ENCODE measurements at places on chromosomes 16 and 17. TPM values are rescaled to one million over a fixed set of nuclear protein-coding genes. Genes with fewer than 3 reads are reported as not detected.

DNA sequence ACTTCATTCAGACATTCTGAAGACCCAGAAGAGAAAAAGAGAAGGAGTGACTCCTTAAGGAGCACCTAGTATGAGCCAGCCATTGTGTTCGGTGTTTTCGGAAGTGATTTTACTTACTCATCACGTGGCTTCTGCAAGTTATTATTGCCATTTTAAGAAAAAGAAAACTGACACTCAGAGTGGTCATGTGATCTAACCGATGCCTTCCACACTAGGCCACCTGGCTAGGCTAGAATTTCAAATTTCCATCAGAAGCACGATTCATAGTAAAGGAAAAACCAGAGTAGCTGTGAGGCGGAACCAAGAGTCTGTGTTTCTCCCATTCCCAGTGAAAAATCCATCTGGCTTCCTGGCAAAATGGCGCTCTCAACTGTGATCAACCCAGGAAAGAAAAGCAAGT lies 32.0 kb downstream of the GTF3C1 start:
- DNase-seq: no peak

GRCh38 chr17:27950995-27951394 lies 57.8 kb upstream of the LYRM9 start:
- DNase-seq: no peak

DNA sequence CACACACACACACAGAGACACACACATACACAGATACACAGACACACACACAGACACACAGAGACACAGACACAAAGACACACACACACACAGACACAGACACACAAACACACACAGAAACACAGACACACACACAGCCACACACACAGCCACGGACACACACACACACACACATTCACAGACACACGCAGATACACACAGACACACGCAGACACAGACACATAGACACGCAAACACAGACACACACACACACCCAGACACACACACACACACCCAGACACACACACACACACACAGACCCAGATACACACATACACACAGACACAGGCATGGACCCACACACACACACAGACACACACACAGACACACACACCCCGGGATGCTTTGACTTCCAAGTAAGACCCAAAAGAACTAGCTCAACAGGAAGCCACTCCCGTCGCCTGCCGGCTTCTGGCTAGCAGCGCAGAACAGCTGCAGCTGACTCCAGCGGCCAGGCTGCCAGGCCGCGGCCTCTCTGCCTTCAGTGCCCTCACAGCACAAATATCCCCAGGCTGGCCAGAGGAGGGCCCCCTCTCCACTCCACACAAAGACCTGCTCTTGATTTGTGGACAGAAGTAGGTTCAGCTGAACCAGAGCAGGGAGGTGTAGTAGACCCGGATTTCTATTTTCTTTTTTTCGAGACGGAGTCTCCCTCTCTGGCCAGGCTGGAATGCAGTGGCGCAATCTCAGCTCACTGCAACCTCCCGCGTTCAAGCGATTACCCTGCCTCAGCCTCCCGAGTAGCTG lies 6.0 kb upstream of the CHRNE start:
- peak; percentile 97 for DNase-seq

The DECR2 gene
- total RNA-seq: 11.2 TPM

DNA sequence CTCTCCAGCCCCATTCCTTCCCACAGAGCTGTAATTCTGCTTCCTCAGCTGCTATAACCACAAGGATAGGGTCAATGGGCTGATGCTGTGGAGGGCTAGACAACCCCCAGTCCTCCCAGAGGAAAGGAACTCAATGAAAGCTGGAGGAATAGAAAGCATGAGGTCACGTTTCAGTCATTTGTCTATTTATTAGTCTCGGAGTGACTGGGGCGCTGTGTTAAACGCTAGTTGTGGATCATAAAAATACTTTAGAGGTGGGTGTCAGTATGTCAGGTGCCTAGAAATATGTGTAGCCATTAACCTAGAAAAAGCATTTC lies 787 bp upstream of the CCL3L1 start:
- no peak for DNase-seq

- DNase-seq: no peak
Measured at GRCh38 chr17:67400193-67400592, 23.1 kb downstream of the PITPNC1 start.

All from posterior vena cava (tissue), 2 donors.